ENCODE measurements at places on chromosomes 13 and 19. TPM values are rescaled to one million over a fixed set of nuclear protein-coding genes. Genes with fewer than 3 reads are reported as not detected.

Gene SLC1A6
- not detected for total RNA-seq

Gene U2AF2
- total RNA-seq = 100 TPM

Gene CLEC4M
- not detected for total RNA-seq

Gene ZNF44
- total RNA-seq = 10.4 TPM

Gene SIGLEC12
- total RNA-seq = not detected

Gene STK24
- total RNA-seq = 51.2 TPM

Gene TPTE2
- not detected for total RNA-seq
